HuH-7 (cell line): ENCODE measurements at places on chromosomes 12 and 14.

GRCh38 chr14:70713511-70713916 is 71.8 kb downstream of the TTC9 start:
- no peak for DNase-seq

DNA sequence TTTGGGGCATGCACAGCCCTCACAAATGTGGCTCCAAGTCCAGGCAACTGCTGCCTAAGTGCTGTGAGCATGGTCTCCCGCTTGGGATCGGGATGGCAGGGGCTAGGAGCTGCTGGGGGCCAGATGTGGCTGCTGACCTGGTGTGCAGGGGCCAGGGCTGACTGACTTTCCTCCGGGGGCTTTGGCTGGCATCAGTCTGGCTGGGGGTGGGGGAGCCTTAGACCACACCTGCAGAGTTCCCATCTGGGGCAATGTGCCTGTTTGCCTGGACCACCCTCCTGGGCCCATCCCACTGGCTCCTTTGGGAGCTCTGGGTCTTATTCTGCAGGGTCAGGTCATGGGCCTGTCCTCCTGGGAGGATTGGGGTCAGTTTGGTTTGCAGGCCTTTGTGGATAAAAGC is 90.5 kb downstream of the TSPAN9 start:
- DNase-seq, result no peak

DNA sequence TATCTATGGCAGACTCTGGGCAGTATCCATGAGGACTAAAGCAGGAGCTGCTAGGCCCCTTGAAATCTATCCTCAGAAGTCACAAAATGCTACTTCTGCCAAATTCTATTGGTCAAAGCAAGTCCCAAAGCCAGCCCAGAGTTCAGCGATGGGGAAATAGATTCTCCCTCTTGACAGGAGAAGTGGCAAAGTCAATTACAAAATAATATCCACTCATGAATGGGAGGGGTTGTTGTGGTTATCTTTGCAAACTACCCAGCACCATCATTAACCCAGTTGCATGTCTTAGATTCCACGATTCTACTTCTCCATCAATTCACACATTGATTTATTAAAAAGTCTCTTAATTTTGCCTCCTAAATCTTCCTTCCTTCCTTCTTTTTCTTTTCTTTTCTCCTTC is 30.7 kb upstream of the STXBP6 start:
- no peak for DNase-seq

DNA sequence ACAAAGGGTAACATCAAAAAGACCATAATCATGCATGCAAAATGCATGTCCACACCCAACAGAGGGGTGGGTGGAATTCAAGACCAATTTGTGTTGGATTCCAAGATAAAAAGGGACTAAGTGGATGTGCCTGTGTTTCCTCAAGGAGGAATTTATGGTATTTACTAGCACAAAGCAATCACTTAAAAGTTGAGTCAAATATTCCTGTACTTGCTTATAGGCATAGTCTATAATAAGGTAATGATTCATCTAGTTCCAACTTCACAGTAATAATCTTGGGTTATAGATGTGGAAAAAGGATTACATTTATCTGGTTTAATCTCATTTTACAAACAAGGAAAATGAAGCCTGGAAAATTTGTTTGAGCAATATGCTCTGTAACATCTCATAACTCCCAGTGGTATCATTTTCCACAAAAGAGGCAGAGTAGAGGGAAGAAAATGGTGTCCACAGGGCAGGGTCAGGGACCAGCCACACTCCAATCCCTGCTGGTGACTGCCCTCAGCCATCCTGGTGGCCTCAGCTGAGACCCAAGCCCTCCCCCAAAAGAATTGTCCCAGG is 80.8 kb upstream of the REP15 start:
- DNase-seq, result no peak

- no peak for DNase-seq
Observed at GRCh38 chr12:11477110-11477509, 81.7 kb upstream of the PRB2 start.

GRCh38 chr14:58637040-58637390 is 747 bp upstream of the DACT1 start:
- DNase-seq, result no peak
